ENCODE measurements at places on chromosomes 1 and 21.

GRCh38 chr1:7975212-7975865, 13.8 kb downstream of the PARK7 start:
- peak; percentile 37 for DNase-seq

- DNase-seq = no peak
Measured at GRCh38 chr1:232966663-232967062, 16.3 kb downstream of the NTPCR start.

DNA sequence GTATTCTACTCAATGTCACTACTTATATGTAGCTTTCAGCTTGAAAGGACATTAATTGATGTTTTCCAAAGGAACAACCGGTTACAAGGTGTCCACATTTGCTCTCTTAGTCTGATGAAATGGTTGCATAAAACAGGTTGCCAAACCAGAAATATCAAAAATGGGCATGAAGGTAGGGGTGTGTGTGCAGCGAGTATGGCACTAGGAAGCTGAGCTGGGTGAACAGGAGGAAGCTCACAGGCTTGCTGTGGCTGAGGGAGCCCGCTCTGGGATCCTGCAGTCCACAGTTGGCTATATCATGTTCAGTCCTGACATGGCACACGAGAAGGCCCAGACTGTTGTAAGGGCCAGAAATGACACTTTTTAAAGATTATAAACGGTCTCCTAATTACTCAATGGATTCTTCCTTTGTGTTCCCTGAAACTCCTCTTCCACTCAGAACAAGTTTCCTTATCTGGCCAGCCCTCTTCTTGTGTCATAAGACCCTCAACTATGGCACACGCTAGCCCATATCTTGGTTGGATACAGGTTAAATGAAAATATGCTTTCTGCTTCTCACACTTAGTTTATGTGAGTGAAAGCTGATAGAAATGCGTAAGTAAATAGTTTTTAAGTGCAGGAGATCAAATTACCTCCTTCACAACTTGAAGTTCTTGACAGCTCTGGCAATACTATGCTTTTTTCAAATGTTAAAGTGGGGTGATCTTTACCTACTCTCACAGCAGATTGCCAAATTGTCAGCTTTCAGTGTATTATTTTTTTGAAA, 201.5 kb downstream of the LMO4 start:
- no peak for DNase-seq

GRCh38 chr1:94672001-94672400, 130.4 kb upstream of the F3 start:
- DNase-seq = no peak

GRCh38 chr1:98965394-98965793, 39.3 kb downstream of the PLPPR5 start:
- no peak for DNase-seq

- DNase-seq = no peak
Measured at GRCh38 chr1:48524892-48525467, 53.0 kb upstream of the SPATA6 start.

DNA sequence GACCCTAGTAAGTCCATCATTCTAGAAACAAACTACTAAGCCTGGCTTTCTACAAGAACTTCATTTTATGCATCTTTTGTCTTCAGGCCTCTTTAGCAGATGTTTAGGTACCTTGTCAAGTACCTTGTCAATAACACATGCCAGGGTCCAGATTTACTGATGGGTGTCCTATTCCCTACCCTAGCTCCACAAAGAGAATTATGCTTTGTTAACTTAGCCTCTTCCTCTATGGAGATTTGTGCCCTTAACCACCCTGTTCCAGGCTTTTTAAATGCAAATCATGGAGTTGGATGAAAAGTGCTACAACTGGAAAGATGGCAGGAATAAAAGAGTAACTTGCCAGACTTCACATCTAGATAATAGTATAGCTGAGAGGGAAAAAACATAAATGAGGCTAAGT, 42.7 kb downstream of the SPATA46 start:
- no peak for DNase-seq

DNA sequence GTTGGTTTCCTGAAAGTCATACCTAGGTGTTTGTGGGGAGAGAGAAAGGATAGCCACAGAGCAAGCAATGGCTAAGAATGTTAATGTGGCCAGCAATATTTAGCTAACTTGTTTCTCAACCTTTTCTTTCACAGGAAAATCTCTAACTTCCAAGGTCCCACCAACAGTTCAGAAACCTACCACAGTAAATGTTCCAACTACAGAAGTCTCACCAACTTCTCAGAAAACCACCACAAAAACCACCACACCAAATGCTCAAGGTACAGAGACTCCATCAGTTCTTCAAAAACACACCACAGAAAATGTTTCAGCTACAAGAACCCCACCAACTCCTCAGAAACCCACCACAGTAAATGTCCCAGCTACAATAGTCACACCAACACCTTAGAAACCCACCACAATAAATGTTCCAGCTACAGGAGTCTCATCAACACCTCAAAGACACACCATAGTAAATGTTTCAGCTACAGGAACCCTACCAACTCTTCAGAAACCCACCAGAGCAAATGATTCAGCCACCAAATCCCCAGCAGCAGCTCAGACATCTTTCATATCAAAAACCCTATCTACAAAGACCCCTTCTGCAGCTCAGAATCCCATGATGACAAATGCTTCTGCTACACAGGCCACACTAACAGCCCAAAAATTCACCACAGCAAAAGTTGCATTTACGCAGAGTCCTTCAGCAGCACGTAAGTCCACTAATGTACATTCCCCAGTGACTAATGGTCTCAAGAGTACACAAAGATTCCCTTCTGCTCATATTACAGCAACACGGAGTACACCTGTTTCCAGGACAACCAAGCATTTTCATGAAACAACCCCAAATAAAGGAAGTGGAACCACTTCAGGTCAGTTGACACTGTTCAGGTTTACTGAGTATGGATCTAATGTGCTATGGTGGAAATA, 15.3 kb downstream of the CD55 start:
- DNase-seq = no peak

DNA sequence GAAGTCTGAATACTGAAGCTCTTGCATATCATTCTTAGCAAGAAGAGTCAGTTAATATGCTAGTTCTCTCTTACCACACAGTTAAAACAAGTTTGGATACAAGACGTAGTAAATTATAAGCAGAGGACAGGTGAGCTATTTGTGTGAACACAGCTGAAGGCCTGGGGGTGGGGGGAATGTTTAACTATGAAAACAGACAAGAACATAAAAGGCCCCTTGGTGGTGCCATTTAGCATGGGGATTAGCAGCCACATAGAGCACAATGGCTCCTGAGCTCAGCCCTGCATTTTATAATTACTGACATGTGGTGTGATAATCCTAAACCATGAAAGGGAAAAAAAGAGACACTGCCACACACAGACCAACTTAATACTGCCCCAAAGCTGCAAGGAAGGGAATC, 94.8 kb downstream of the TGFBR3 start:
- DNase-seq = no peak

DNA sequence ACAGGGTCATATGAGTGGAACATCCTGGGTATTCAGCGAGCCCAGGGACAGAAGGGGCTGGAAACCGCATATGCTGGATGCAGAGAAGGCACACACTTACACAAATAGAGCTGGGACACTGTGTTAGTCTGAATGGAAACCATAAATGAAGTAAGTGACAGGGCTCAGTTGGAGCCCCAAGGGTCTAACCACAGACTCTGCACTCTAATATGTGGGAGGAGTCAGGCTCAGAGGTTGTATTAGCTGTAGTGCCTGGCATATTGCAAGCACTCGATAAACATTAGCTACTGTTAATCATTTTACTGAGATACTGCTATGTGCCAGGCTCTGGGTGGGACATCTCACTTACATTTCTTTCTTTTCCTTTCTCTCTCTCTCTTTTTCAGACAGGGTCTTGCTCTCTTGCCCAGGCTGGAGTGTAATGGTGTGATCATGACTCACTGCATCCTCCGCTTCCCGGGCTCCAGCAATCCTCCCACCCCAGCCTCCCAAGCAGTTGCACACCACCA, 6.5 kb upstream of the OLIG1 start:
- DNase-seq = no peak

DNA sequence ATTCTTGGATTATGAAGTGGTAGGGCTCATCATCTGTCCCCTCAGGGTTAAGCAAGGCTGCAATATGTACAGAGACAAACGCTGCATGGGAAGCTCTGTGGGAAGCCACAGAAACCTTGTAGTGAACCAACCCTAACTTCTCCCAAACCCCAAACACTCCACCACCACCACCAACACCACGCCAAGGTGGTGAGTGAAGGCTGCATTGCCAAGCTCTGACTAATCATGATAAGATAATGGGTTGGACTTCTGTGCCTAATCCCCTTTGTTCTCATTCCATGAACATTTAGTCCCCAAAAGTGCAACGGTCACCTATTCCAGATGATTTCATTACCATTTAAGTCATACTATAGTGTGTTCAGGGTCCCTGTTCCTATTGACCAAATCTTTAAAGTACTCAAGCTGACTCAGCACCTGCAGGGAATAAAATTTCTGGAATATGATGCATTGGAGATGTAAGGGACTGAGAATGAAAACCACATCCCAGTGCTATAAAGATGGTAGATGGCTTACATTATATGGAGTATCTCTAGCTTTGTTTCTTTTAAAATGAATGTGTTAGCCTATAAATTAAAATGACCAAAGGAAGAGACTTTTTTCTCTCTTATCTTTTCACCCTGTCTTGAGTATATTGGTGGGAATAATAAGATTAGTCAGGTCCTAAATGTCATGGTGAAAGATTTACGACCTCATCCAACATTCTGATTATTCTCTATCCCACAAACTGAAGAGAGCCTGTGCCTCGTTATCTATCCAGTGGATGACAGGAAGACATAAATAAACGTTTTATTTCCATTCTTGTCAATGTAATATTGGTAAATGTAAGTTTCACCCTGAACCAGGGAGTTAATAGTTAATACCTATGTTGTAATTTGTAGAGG, 22.6 kb upstream of the PLD5 start:
- no peak for DNase-seq

DNA sequence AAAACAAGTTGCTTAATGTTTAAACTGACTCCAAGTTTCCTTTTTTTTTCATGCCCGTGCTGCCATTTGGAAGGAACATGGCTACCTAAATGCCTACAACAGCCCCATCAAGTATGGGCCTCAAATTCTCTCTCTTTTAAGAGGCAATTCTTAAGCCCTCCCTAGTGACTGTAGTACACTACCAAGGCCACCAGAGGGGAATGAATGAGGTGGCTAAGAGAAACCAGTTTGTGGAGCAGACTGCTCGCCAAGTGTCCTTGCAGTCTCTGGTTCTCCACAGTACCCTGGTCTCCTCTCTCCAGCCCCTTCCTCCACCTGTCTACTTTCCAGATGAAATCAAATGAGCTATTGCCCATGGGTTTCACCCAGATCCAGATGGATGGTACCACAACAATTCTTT, 1809.6 kb downstream of the BRINP3 start:
- DNase-seq = no peak

GRCh38 chr1:220410611-220411010, 117.3 kb upstream of the MARK1 start:
- no peak for DNase-seq

DNA sequence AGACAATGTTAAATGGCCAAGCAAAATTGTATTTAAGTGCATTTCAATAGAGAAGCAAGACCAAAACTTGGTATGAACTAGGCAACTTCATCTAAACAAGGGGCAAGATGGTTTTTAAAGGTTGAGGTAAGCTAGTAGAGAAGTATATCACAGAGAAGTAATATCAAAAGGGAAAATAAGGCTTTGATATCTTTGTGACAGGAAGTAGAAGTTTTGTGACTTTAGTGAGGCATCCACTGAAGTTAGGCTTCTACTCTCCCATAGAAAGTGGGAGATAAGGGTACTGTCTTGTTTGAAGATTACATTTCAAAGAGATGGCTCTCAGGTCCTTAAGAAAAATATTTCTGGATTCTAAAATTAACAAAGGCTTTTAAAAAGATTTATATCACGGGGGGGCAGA, 8.9 kb downstream of the OR10T2 start:
- DNase-seq = no peak

DNA sequence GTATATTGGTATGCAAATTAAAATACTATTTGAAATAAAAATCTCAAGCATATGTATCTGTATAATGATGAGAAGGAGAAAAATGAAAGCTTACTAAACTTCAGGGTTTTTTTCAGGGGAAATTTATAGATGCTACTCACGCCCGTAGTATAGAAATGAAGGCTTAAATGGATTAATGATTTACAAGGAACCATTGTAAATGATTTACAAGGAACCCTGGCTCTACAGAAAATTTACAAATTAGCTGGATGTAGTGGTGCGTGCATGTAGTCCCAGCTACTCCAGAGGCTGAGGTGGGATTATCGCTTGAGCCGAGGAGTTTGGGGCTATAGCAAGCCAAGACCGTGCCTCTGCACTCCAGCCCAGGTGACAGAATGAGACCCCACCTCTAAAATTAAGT, 150.5 kb downstream of the PCBP3 start:
- DNase-seq = no peak

GRCh38 chr1:180094705-180095295, 59.9 kb upstream of the QSOX1 start:
- no peak for DNase-seq

- DNase-seq = no peak
Measured at GRCh38 chr1:162388615-162389014, 7.1 kb downstream of the C1orf226 start.

GRCh38 chr1:227561241-227561907, 2.0 kb upstream of the ZNF678 start:
- no peak for DNase-seq

- DNase-seq = no peak
Measured at GRCh38 chr1:115332813-115333608, 5.0 kb downstream of the NGF start.

- DNase-seq = no peak
Measured at GRCh38 chr1:1914101-1914970, 724 bp upstream of the CALML6 start.

DNA sequence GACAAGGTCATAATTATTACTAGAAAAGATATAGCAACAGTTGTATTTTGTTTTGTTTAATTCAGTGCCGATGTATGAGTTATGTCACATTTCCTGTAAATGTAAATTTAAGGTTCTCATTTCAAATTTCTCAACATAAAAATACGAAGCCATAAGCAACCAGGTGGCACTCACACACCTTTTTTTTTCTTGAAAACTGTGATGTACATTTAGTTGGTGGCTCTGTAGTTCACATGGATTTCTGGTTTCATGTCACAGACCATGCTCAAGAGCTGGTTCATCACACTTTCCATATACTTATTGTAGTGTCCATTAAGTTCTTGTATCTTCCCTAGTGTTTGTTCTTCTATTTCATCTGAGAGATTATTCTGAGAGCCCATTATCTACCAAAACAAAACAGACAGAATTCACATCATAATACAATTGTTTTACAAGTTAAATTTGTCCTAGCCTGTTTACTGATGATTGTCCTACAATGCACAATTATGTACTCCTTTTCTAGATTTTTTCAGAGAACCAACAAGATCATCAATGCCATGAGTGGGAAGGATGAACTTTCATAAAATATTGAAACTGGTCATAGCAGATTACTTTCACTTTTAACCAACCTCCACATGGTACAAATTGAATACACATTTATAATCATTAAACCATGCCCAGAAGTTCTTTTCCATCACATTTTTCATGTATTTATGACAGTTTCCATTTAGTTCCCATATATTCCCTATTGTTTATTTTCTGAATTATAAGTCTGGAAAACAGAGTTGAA, 17.1 kb downstream of the ATP6V1G3 start:
- DNase-seq = no peak

- no peak for DNase-seq
Measured at GRCh38 chr1:30704271-30704670, 19.1 kb downstream of the MATN1 start.

GRCh38 chr1:57082711-57083439, 117.1 kb upstream of the C8B start:
- DNase-seq = no peak
